Caki2 (cell line): ENCODE measurements at places on chromosomes 4 and X.
A peak's percentile ranks its signal among the peaks of the same experiment; 100 is the strongest.

DNA sequence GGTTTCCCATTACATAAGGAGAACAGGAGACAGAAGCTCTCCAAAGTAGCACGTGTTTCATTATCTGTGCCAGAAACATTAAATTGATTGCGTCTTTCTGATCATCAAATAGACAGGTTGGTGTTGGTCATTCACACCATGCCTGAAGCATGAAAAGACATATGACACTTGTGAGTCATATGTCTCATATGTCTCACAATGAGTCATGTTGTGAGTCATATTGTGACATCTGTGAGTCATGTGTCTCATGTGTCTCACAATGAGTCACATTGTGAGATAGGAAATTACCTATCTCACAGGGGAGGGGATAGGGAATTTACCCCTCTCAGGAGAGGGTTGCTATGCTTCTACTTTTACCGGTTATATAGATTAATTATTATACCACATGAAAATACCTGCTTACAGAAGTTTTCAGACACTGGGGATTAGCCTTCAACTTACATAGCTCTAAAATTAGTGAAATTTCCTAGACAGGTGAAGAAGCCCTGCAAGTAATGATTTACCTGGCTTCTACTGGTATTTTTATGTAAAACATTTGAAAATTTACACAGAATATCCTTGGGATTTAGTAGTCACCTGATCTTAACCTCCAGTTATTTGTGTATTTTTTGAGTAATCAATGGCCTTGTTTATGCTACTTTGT, 80.8 kb downstream of the NPFFR2 start:
- peak; percentile 86 for DNase-seq

DNA sequence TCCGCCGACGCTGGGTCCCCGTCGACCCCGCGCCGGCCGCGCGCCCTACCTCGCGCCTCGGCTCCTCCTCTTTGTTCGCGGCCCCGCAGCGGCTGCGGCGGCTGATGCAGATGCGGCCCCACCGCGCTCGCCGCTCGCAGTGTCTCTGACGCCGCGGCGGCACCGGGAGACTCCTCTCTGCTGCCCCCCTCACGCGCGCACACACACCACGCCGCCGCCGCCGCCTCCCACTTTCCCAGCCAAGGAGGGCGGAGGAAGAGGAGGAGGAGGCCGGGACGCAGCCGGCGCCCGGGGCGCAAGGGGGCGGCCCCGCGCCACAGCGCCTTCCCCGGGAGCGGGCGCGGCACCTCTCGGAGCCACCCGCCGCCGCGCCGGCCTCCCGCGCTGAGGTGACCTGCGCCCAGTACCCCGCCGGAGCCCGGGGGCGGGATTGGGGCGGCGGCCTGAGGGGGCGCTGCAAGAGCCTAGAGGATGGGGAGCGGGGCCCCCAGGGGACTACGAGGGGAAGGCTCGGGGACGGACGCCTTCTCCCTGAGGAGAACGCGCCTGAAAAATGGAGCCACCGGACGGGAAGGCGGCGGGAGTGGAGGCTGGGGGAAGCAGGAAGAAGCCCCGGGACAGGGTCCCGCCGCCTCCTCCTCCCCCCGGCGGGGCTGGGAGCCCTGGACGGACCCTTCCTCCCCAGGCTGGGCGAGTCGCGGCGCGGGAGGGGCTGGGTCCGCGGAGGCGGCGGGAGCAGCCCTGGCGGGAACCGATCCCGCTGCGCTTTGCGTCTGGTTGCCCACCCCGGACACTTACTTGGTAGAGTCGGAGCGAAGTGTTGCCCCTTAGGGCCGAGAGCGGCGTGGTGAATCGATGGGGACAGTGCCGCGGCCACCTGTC, at the start of gene SH3RF1:
Gene SH3RF1, minus strand, starts transcription at position 147 of the 882 bp plus-strand sequence. CDS start 1,744 bp downstream, outside the sequence.
- DNase-seq = peak; percentile 94

DNA sequence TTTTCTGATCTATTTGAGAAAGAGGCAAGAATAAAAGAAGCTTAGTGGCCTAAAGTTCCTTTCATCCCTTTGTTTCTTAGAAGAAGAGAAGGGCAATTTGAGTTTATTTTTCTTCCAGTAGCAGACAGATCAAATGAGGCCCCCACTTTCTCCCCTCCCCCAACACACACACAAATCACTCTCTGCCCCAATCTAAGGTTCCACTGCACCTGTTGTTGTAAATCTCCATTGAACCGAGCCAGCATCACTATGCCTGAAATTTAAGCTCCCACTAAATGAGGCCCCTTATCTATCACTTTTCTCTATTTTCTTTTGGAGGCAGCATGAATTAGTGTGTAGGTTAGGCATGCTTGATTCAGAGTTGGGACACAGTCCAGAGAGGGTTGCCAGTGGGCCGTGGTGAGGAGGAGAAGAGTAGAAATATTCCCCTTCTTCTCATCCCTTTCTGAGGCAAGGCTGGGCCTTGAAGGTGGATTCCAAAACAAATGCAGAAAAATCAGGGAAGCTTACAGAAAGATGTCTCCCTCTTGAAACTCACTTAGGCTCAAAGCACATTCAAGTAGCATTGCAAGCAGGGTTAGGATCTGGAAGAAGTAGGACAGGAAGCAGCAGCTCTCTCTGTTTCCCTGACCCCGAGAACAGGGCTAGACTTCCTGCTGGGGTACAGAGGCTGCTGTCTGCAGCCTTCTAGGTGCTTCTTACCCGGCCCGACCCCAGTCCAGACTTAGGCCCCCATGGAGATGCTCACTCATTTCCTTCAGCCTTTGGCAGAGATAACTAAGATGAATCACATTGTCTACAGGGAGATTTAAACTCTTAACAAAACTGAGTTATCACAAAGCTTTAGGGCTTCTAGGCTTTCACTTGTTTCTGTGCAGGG, 70.7 kb downstream of the RASL11B start:
- no peak for DNase-seq

- DNase-seq = no peak
Observed at GRCh38 chr4:146032234-146032860, 93.7 kb upstream of the ZNF827 start.

DNA sequence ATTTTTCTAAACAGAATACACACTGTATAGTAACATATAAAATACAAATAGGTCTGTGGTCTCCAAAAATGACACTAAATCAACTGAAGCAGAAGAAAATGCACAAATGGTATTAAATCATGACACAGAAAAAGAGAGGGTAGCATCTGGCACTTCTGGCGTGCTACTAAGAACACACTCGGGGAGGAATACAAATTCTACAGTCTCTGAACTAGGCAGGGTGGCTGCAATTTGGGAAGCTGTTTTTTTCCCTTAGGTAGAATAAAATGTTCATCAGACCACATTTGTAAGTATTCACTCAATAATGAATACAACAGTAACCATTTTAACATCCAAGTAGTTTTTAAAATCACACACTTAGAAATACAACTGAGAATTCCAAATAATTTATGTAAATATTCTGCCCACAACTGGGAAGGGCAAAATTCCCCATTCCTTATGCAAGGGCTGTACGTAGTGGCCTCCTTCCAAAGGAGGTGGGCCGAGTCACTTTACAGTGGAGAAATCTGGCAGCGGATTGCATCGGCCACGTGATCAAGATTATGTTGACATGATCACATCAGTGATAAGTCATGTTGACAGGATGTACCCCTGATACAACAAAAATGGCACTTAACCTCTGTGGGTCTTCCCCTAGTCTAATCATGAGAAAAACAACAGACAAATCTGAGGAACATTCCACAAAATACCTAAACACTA, 101.1 kb downstream of the TSPAN5 start:
- no peak for DNase-seq

DNA sequence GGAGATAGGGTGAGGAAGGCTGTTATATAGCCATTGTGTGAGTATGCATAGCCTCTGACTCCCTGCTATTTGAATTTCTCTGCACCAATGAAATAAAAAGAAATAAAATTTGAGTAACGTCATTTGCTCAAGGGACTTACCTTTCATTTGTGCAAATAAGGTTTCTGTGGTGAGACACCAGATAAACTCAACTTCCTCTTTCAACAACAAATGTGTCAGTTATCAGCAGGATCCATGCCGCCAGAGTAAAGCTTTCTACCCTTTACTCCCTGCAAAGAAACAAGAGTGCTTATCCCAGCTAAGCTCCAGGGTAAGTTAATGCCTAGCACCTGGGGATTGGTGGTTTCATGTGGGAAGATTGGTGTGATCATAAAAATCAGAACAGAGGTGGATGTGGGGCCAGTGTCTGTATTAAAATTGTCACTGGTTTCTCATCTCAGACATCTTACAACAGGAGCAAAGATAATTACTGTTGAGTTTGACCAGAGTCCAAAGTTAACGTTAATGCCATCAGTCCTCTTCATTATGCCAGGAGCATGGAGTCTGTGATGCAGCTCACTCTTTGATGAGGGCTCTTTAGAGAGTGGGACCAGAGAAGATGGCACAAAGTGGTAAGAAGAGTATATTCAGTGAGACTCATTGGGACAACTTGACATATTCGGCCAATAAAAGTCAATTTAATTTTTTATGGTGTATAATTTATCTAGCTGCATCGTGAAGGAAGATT, at the start of gene P2RY10:
Gene P2RY10, plus strand, starts transcription at position 206 of the 727 bp plus-strand sequence. CDS start 15,130 bp downstream, outside the sequence.
- no peak for DNase-seq

DNA sequence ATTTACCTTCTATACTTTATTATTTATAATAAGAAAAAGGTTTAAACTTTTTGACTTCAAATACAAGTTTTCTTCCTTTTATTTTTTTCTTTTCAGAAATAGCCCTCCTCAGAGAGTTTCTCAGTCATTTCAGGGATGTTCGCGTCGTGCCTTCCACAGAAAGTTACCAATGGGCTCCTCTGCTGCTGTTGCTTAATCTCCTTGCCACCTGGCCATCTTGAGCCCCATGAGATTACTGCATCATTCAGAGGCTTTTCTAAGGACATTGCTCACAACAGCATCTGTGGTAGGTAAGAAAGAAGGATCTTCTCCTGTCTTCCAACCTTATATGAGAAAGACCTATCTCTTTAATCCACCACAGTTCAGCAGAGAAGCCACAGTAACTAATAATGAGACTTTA, 1361.9 kb upstream of the ADGRL3 start:
- no peak for DNase-seq

- DNase-seq = no peak
Observed at GRCh38 chrX:54230435-54231148, 47.5 kb upstream of the FAM120C start.

DNA sequence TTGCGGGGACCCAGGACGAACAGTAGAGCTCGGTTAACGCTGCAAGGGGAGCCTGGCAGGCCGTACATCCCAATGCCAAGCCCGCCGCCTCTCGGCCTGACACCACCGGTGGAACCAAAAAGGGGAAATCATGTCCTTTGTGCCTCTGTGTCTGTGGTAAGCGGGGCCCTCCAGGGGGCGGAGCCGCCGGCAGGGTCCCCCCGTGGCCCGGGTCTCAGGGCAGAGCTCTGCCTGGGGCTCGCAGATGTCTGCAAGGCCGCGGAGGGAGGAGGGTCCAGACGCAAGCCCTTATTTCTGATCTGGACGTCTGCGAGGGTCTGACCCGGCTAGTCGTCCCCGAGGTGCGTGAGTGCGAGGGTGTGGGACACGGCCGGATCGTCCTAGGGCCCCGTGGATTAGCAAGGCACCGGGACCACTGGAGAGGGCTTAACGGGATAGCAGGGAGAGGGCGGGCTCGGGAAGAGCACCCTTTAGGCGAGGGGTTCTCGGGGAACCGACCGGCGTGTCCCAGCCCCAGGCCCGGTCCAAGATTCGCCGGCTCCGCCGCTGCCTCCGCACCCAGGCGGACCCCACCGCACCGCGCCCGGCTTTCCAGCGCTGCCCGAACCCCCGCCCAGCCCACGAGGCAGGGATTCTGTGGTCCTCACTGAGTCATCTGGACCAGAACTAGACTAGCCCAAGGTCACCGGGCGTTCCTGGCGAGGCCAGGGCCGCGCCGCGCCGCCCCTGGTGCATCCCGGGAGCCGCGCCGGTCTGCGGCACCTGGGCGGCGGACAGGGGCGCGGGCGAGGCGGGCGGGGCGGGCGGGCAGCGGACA, 863 bp upstream of the FAM193A start:
- peak; percentile 30 for DNase-seq

DNA sequence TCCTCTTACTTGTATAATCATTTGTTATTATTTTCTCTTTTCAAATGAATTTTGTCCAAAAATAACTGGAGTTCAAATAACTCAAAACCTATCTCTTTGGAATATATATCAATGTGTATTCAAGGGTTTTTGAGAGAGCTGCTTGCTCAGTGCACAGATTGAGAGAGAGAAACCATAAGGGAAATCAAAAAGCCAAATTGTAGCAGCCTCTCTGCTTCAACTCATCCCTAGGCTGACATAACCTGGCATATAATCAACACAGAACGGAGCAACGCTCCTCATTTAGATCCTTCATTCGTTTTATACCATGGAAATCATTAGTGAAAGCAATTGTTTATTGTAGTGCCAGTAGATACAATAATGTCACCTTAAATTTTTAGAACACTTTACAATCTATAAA, 1.8 kb upstream of the GPM6A start:
- DNase-seq = no peak

DNA sequence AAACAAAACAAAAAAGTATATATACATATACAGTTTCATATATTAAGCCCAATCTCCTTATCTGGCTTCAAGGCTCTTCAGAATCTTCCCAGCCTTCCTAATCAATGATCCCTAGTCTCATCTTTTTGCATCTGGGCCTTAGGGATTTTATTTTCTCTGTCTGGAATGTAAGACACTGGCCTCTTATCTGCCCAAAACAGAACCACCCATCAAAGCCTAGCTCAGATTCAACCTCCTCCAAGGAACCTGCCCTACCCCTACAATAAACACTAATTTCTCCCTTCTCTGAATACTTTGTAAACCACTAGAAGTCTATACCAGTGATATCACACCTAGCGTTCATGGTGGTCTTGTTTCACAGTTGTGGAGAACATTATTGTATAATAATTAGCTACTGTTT, 23.2 kb upstream of the GAB1 start:
- DNase-seq = no peak

GRCh38 chr4:185933078-185933581, 121.1 kb upstream of the SORBS2 start:
- no peak for DNase-seq
